ENCODE measurements at places on chromosomes 12 and 14. TPM values are rescaled to one million over a fixed set of nuclear protein-coding genes. Genes with fewer than 3 reads are reported as not detected.

DNA sequence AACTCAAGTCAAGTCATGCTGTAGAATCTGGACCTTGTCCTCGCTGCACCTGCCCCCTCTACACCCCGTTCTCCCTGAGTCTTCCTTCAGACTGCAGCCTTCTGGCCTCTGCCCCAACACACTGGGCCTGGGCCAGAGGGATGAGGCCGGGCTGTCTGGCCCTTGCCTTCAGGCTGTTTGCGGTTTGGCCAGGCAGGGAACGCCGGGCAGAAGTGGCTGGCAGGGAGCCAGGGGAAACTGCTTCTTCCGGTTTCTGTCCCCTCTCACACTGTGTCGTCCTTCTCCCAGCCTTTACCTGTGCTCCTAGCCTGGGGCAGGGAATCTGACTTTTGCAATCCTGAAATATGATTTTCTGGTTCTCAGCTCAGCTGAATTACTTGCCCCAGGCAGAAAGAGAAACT is 13.5 kb downstream of the DGLUCY start:
- H3K36me3 ChIP-seq: no peaks in the 10 kb centered on the region
- peaks cover 38% of the 10 kb centered on the region for H3K4me1 ChIP-seq
- DNase-seq: peak; percentile 85
- no peaks in the 10 kb centered on the region for H3K27me3 ChIP-seq
- H3K27ac ChIP-seq: peak overlapping the region; percentile 97

DNA sequence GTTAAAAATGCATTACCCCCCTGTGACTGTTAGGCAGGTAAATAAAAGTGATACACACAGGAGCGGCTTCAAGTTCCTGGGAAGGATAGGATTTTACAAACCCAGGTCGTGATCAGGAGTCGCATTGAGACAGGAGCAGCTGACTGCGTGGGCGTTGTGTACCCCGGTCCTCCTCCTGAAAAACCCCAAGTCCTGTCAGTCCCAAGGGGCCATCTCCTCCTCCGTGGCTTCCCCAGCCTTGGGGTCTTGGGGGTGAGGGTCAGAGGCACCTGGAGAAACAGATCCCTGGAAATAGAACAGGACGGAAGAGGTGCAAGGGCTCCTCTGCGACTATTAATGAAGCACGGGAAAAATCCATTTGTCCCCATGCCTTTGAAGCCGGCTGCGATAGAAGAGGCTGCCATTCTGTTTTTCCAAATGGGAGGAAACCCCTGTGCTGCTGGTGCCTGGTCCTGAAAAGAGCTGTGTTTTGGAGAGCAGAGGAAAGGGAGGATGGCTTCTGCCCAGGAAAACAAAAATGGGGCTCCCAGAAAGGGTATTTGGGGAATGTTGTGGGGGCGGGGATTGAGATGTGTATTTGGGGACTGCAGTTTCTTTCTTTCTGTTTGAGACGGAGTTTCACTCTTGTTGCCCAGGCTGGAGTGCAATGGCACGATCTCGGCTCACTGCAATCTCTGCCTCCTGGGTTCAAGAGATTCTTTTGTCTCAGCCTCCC is 143.1 kb downstream of the ZNF664 start:
- no peaks in the 10 kb centered on the region for H3K27me3 ChIP-seq
- no peaks in the 10 kb centered on the region for H3K4me1 ChIP-seq
- no peak overlapping the region for H3K4me3 ChIP-seq
- H3K27ac ChIP-seq: no peak overlapping the region
- no peak for DNase-seq
- no peaks in the 10 kb centered on the region for H3K36me3 ChIP-seq

DNA sequence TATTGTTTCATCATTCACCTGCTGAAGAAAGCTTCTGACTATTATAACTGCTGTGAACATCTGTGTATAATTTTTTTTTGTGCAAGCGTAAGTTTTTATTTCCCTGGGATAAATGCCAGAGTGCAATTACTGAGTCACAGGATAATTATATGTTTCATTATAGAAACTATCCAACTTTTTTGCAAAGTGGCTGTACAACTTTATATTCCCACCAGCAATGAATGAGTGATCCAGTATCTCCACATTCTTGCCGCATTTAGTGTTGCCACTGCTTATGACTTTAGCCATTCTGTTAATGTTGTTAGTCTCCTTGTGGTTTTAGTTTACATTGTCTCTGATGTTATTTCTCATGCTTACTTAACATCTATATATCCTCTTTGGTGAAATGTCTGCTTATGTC is 88.1 kb upstream of the CCDC175 start:
- H3K4me3 ChIP-seq: no peak overlapping the region
- H3K36me3 ChIP-seq: no peaks in the 10 kb centered on the region
- DNase-seq: no peak
- no peaks in the 10 kb centered on the region for H3K27me3 ChIP-seq

DNA sequence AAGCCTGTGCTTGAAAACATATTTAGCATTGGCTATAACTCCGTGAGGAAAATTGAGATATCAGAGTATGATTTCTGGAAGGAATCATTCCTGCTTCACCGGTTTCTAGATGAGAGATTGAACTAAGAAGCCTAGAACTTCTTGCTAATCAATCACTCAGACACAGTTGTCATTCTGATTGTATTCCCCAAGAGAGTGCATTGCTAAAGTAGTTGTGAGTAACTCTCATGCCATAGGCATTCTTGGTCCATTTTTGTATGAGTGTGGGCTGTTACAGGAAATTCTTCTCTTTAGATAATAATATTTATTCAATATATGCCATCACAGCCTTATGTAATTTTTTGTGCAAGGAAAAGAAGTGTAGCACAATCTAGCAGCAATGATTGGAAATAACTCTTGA is 893.3 kb upstream of the MDGA2 start:
- H3K4me1 ChIP-seq: no peaks in the 10 kb centered on the region
- H3K27ac ChIP-seq: no peak overlapping the region
- no peaks in the 10 kb centered on the region for H3K27me3 ChIP-seq
- no peaks in the 10 kb centered on the region for H3K36me3 ChIP-seq

EFCAB11 gene
- total RNA-seq: 1.6 TPM
